Immature natural killer cell (primary cell): ENCODE measurements at places on chromosomes 5 and 9. TPM values are rescaled to one million over a fixed set of nuclear protein-coding genes. Genes with fewer than 3 reads are reported as not detected.

DNA sequence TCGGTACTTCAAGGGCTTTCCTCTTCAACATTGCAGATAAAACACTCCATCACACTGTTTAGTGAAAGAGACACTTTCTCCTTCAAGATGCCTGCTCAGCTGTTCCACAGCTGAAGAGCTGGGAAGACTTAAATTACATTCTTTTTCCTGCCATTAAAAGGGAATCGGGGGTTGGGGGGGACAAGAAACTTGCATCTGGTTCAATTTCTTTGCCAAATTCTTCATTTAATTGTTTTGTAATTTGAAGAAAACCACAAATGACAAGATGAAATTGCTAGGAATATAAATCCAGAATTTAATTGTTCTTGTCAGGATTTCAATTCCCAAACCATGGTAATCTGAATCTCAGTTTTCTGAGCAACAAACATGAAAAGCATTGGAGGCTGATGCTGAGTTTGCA lies 478.3 kb downstream of the EBF1 start:
- no peaks in the 10 kb centered on the region for H3K4me1 ChIP-seq
- no peak overlapping the region for H3K4me3 ChIP-seq
- DNase-seq = no peak

Gene DELE1
- polyA plus RNA-seq = 38.2 TPM

Gene GLRA1
- polyA plus RNA-seq = not detected

DNA sequence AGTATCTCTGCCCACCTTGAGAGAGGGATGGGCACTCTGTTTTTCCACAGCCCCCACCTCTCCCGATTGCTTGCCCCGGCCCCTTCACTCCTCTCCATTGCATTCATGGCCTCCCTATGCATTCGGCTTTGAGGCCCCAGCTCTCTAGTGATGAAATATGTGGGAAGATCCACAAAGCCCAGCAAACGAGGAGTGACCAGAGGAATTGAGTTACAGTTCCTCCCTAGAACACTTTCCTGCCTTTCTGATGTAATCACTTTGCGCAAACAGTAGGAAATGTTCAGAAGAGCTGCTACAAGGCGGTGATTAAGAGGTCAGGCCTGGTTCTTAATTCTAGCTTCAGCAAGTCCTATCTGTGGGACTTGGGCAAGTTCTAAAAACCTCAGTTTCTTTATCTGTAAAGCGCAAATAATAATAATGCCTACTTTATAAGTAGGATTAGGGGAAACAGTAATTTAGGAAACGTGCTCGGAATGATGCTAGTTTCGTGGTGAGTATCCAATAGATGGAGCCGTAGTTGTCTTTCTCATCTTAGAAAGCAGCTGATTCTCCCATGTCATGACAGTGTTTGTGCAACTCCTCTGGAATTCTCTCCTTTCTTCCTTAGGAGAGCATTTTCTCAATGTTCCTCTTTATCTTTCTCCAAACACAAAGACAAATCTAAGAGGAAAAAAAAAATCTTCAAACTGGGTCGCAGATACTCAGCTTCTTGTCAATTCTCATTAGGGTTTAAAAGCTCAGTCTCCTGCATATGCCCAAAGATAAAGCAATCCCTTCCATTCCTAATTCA lies 99.5 kb upstream of the MSX2 start:
- no peak for DNase-seq
- H3K27me3 ChIP-seq = no peaks in the 10 kb centered on the region
- H3K27ac ChIP-seq = no peak overlapping the region
- no peak overlapping the region for H3K4me3 ChIP-seq

- DNase-seq = no peak
- H3K36me3 ChIP-seq = no peaks in the 10 kb centered on the region
- no peak overlapping the region for H3K4me3 ChIP-seq
Observed at GRCh38 chr5:3187771-3188425, 407.7 kb upstream of the IRX1 start.

DNA sequence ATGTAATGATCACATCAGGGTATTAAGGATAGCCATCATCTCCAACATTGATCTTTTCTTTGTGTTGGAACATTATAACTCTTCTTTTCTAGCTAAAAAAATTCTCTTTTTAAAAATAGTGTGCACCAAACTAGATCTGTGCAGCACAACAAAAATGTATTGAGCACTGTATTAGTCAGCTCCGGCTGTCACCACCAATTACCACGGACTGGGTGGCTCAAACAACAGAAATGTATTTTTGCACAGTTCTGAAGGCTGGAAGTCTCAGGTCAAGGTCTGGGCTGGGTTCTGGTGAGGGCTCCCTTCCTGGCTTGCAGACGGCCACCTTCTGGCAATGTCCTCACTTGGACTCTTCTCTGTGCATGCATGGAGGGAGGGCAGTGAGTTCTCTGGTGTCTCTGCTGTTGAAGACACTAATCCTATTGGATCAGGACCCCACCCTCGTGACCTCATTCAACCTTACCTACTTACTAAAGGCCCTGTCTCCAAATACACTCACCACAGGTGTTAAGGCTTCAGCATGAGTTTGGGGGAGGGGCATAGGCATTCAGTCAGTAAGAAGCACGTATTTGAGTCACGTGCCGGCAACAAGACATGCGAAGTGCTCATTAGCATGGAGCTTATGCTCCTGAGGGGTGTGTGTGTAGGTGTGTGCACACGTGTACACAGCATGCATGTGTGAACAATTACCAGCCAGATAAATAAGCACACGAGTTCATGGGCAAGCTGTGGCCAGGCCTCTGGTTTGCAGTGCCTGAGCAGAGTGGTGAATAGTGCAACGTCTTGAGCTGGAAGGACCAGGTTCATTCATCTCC lies 89.4 kb upstream of the SH3PXD2B start:
- no peaks in the 10 kb centered on the region for H3K4me1 ChIP-seq
- no peak overlapping the region for H3K4me3 ChIP-seq
- no peaks in the 10 kb centered on the region for H3K36me3 ChIP-seq
- no peak for DNase-seq
- H3K27ac ChIP-seq = no peak overlapping the region

Gene ZNF366
- 0.09 TPM for polyA plus RNA-seq
